ENCODE measurements at places on chromosomes 4 and X. TPM values are rescaled to one million over a fixed set of nuclear protein-coding genes. Genes with fewer than 3 reads are reported as not detected.

DNA sequence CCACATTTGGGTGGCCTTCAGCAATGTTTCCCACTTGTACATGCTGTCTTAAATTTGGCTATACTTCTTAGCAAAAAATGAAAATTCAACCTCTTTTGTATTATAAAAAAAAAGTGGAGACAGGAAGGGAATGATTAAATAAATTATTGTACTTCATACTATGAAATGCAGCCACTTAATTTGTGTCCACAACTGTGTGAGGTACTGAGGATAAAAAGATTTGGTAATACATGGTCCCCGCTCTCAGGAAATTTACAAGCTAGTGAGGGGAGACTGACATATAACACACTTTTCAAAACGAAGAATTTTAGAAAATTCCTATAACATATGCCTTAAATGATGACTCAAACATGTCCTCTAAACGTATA lies 105.0 kb downstream of the HNRNPD start:
- DNase-seq: no peak

GRCh38 chr4:47913330-47913729 lies 1.1 kb downstream of the NFXL1 start:
- DNase-seq: peak; percentile 52

- DNase-seq: no peak
These were observed 894.4 kb downstream of the FAT4 start for GRCh38 chr4:126209147-126209546.

DNA sequence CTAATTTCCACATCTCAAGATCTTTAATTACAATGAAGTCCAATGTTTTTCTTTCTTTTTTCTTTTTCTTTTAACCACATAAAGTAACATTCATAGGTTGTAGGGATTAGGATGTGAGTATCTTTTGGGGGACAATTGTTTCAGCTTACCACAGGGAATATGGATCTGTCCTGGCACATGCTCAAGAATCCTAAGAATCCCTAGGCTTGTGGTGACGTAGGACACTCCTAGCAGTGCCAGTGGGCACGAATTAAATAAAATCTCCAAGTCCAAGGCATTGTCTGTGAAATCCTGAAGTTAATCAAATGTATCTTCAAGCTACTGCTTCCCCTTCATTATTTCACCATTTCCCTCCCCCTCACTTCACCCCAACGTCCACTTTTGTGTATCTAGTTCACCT lies 2.6 kb upstream of the LAS1L start:
- DNase-seq: no peak

DNA sequence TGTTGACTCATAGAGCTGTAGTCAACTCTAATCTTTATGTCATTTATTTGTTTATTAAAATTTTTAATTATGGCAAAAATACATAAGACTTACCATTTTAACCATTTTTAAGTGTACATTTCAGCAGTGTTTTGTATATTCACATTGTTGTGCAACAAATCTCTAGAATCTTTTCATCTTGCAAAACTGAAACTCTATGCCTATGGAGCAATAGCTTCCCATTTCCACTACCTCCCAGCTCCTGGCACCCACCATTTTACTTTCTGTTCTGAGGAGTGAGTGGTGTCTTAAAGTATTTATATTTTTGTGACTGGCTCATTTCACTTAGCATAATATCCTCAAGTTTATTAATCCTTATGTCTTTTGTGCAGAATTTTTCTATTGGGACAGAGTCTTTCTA lies 181.0 kb downstream of the GPAT3 start:
- DNase-seq: no peak

DNA sequence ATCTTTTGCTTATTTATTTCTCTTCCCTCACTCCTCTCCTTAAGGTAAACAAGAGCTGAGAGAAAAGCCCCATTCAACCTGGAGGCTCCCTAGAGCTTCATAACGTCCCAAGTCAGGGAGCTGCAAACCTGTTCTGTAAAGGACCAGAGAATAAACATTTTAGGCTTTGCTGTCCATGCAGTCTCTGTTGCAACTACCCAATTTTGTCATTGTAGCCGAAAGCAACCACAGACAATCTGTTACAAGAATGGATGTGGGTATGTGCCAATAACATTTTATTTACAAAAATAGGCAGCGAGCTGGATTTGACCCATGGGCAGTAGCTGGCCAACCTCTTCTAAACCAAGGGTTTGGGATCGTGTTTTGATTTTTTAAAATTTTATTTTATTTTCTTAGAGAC lies 71.3 kb upstream of the TBL1X start:
- no peak for DNase-seq

DNA sequence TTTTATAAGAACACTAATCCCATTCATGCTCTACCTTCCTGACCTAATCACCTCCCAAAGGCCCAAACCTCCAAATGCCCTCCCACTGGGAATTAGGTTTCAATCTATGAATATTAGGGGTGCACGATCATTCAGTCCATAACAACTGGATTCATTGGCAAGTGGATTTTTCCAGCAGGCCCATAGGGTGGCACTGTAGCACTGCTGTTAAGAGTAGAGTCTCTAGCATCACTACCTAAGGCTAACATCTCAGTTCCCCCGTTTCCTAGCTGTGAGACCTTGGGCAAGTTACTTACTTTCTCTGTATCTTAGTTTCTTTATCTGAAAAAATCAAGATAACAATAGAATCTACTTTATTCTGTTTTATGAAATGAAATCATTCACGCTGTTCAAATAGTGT lies 315.8 kb downstream of the STIM2 start:
- peak; percentile 49 for DNase-seq

- no peak for DNase-seq
These were observed 48.6 kb downstream of the TSC22D3 start for GRCh38 chrX:107726816-107727534.

GRCh38 chr4:176499518-176499917 lies 179.8 kb downstream of the SPCS3 start:
- DNase-seq: peak; percentile 53

DNA sequence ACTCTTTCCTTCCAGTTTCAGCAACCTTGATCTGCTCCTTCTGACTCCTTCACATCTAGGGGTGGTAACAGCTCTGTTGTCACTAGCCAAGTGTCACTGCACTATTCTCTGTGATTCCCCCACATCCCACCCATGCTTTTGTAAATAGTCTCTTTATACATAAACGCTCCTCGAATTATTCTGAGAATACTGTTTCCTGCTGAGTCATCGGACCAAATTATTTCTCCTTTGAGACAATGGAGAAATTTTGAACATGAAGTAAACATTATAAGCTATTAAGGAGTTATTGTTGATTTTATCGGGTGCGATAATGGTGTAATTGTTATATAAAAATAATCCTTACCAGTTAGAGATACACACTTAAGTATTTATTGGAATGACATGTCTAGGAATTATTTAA lies 245.1 kb upstream of the RPS6KA3 start:
- no peak for DNase-seq

DNA sequence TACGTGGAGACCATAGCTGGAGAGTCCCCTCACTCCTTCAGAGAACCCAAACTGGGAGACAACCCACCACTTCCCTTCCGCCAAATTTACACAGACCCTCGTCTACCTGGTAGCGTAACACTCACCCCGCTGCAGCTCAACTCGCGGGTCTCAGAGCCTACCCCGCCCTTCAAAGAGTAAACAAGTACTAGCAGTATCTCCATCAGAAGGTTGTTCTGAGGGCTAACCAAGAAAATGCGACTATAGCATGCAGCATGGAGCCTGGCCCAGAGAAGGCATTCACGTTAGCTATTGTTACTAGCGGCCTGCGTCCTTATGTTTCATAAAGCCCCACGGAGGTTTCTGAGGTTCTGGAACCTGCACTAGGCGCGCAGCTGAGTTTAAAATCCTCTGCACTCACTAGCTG lies 531 bp upstream of the MANBA start:
- DNase-seq: peak; percentile 8

DNA sequence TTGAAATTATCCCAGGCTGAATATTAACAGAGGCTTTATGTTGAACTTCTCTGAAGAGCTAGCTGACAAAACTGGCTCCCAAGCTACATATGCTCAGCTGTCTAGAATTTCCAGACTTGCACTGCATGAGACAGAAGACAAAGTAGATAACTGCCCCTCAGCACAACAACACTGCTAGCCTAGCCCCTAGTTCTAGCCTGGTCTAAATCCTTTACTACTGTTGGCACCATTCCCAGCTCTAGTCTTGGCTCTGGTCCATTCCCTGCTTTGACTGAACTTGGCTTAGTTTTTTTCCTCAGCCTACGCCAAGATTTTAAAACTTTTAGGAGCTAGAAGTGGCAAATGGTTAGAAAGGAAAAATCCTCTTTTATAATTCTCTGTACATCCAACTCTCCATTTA lies 7.6 kb upstream of the OPHN1 start:
- peak; percentile 59 for DNase-seq

- DNase-seq: no peak
These were observed 42.9 kb downstream of the MOB1B start for GRCh38 chr4:70945046-70945445.

DRP2 gene
- total RNA-seq: 4.2 TPM

ZMAT1 gene
- 2.0 TPM for total RNA-seq

P2RY4 gene
- not detected for total RNA-seq

ARHGAP24 gene
- total RNA-seq: 2.1 TPM

FGFBP1 gene
- not detected for total RNA-seq

BEX5 gene
- total RNA-seq: 1.6 TPM

ENPP6 gene
- not detected for total RNA-seq

Measured in astrocyte (in vitro differentiated cells and primary cell).